ENCODE measurements at places on chromosomes 16 and 17.

GRCh38 chr17:78484271-78485246, 92.6 kb downstream of the DNAH17 start:
- DNase-seq: peak; percentile 24

DNA sequence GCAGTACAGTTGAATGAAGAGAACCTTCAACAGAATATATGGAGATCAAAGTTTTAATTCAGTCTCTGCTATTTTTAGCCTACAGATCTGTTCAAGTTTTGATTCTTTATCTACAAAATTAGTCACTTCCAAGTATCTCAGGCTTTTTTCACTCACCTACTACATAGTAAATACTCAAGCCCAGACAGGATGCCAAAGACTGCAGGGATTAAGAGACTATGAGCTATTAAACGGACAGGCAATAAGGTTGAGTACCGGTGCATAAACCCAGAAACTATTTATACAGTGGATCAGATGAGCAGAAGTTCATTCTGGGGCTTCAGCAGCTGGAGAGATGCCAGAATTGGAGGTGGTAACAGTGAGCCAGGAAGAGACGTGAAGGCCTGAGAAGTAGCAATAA, 18.7 kb upstream of the OR3A1 start:
- DNase-seq: no peak

GRCh38 chr17:4375039-4375748, 8.7 kb upstream of the UBE2G1 start:
- DNase-seq: no peak

DNA sequence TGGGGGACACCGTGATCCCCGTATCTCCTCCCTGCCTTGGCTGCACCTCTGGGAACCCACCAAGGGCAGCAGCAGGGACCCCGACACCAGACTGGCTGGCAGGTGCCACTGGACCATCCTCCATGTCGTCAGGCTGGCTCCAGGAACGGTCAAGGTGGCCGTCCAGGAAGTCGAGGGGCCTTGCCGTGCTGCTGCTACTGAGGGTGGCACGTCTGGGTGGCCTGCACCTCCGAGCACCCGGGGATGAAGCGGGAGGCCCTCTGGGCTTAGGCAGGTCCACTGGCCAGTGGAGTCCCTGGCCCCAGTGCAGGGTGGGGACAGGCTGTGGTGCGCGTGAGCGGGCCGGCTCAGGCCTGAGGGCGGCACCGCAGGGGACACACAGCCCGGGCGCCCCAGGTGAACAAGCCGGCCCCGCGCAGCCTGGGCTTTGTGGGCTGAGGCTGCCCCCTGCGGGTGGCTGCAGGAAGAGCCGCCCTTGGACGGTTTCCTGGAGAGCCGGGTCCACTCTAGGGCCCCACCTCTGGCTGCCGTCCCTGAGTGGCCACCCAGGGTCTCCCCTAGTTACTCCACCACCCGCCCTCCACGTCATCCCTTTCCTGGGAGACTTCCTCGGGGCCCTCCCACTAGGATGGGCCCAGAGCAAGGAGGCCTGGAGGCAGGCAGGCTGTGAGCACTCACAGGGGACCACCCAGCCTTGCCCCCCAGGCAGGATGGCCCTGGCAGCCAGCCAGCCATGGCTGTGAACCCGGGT, 42.8 kb upstream of the ZC3H18 start:
- DNase-seq: peak; percentile 65

- DNase-seq: no peak
Observed at GRCh38 chr16:15643946-15644250, 944 bp upstream of the MARF1 start.

DNA sequence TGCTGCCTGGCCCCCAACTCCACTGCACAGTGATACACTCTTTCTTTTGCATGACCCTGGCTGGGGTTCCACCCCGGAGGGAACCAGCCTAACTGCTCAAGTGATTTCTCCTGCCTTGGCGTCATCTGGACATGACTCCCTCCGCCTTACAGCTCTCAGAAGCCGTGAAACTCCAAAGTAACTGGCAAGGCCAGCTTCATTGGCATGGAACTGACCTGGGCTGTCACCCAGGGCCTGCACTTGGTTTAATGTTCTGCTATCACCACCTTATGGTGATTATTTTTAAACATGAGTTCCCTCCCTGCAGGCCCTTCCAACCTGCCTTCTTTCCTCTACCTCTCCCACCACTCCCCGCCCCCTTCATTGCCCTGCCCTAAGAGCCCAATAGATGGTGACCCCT, 139.7 kb upstream of the CDH5 start:
- no peak for DNase-seq

- DNase-seq: no peak
Observed at GRCh38 chr16:89534252-89534756, 26.1 kb downstream of the SPG7 start.

DNA sequence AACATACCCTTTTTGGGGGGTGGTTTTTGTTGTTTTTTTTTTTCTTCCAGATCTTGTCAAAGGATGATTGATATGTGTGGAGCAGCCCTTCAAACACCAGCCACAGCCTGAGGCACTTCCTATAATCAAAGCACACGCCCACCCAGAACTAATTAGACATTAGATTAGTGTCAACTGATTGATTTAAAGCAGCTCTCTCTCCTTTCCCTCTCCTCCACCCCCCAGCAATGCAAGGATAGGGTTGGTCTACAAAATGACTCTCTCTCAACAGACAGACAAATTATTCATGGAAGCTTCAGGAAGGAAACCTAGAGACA, 250.3 kb upstream of the SOX9 start:
- DNase-seq: no peak

DNA sequence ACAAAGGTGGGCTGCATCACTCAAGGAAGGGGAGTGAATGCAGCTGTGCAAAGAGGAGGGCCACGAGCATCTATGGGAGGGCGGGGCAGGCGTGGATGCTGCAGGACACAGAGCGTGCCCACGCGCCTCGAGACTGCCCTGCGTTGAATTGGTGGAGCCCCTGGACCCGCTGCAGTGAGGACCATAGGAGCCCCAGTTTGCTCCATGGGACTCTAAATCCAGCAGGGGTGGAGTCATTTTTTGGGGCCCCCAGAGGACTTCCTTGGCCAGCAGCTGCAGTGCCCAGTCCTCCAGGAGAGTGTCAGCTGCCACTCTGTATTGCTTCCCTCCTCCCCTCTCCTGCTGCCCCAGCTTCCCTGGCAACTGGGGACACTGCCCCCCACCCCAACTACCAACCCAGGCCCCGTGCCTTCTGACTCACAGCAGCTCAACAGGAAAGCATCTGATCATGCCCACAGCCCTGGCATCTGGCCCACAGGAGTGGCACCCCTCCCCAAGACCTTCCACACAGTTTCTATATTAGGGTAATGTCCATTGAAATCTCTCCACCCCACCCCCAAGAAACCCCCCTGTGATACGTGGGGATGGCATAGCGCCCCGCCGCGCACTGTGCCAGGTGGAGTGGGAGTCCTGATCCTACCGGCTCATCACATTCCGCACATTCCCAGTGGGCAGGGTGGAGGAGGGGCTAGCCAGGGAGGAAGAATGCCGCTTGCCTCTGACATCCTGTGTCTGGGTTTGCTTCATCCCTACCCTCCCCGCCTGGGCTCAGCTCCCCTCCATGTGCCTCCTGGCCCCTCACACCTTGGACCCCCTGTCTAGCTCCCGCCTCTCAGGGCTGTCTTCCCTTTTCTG, 27.8 kb upstream of the ITGA3 start:
- no peak for DNase-seq

DNA sequence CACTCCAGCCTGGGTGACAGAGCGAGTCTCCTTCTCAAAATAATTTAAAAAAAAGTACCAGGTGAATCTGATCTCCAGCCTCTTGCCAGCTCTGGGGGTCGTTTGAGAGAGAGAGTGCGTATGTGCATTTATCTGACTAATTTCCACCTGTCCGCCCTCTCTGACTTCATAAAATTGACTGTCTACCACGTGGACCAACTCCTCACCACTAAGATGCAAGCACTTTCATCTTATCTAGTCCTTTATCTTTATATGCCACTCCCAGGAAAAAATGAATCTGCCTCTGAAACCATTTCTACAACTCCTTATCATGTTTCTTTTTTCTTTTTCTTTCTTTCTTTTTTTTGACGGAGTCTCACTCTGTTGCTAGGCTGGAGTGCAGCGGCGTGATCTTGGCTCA, 55.8 kb downstream of the HS3ST3A1 start:
- DNase-seq: no peak

GRCh38 chr17:16419929-16420271, 4.5 kb downstream of the TRPV2 start:
- DNase-seq: no peak

DNA sequence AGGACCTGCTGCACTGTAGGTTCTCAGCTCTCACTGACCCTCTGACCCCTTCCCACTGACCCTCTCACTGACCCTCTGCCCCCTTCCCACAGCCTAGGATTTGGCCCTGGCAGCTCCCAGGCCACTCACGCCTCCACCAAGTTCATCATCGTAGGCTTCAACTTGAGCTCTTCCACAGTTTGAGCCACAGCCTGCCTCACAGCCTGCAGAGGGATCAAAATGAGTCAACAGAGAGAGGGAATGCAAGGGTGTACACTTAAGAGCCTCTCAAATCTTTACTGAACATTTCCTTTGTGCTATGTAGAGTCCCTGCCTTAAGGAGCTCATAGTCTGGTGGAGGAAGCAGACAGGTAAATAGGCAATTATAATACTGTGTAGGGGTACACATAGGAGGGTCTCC, 12.1 kb downstream of the HEATR9 start:
- no peak for DNase-seq

GRCh38 chr17:83083368-83084201, 4.2 kb downstream of the METRNL start:
- DNase-seq: no peak

- DNase-seq: peak; percentile 16
Observed at GRCh38 chr16:46801428-46802049, 29.4 kb downstream of the C16orf87 start.

GRCh38 chr17:45346216-45347015, 29.6 kb upstream of the MAP3K14 start:
- no peak for DNase-seq

GRCh38 chr16:1450218-1450617, 5.9 kb upstream of the CCDC154 start:
- DNase-seq: no peak

DNA sequence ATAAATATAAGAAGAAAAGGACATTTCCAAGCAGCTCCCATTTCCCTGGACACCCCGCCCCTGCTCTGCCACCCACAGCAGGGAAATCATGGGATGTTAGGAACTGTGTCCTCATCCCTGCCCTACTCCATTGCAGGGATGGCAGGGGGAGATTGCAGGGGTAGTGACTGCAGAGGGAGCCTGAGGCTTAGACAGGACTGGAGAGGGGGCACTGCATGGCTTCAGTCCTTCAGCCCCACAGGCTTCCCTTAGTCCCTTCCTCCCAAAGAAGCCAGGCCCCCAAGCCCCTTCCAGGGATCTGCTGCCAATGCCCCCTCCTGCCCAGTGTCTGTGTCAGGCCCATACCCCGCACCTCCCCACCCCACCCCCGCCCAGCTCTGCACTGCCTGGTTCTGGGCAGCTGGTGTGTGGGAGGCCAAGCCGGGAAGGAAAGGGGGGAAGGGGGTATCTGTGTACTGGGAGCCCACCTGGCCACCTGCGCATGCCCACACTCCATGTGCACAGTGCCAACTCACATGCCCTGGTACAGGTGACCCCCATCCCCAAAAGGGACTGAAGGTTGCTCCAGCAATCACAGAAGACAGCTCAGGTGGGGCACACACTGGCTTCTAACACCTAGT, 3.3 kb downstream of the RUNDC3A start:
- DNase-seq: no peak

GRCh38 chr16:1769402-1770300, 1.7 kb downstream of the NME3 start:
- no peak for DNase-seq

DNA sequence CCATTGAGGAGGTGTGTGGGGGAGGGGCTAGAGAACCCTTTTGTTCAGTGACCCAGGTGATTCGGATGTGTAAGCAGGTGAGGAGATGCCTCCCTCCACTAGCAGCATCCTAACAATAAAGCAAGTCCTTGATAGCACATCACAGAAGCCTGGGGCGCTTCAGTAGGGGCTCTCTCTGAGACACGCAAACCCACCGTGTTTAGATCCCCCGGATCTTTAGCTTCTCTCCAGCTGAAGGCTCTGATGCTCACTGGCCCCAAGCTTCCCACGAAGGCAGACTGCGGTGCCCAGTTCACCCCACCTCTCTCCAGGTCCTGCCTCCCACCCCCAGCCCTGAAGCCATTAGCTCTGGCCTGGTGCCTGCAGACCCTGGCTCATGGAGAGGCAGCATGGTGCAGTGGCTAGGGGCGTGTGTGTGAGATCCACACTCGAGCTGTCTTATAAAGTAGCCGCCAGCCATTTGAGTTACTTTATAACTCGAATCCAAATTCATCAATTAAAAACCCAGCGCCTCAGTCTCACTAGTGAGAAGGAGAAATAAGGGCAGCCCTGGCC, 204.7 kb upstream of the TNRC6C start:
- DNase-seq: no peak

DNA sequence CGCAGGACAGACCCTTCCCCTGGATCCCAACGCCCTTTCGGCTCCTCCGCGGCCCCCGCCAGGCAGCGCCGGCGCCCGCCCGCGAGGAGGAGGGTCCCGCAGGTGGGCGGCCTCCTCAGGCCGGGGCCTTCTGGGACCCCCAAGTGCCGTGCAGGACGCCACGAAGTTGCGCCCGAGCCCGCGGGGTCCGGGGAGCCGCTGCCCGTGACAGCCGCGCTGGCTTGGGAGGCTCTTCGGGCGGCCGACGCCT, 504 bp downstream of the ERN1 start:
- no peak for DNase-seq

- DNase-seq: no peak
Observed at GRCh38 chr16:7805686-7806396, 473.2 kb downstream of the RBFOX1 start.

DNA sequence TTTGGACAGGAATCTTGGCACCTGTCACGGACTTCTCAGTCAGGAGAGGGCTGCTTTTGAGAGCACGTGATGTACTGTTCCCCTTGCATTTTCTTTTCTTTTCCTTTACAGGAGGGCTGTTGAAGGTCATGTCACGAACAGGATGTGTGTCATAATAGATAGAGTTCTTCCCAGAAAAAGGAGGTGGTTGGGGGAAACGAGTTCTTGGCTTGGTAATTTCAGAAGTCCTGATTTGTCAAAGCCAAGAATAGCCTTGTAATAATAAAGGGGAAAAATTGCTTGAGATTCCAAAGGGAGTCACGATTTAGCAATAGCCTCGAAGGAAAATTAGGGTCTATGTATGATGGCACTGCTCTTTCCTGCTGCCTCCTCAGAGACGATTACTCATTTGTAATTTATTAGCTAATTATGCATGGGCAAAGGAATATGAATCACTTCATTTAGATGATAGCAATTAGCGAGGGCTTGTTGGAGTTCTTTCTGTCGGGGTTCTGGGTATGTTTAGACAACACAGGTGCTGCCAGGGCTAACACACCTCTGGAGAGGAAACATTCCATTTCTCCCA, 277.7 kb upstream of the N4BP1 start:
- no peak for DNase-seq

DNA sequence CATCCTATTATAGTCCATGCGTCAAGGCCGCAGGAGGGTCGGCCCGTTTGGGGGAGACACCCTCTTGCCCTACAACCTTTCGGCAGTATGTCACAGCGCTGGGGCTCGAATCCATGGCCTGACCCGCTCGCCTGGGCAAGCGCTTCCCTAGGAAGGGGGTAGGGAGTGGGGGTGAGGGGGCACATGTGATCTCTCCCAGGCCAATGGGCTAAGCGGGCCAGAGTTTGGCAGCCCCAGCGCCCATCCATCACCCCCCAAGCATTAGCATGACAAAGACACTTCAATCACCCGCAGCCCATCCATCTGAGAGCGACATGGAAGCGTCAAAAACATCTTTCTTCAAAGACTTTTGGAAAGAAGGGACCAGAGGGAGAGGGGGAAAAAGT, at the start of gene HOXB1:
Gene HOXB1 (minus strand): TSS at position 125 of the 386 bp plus-strand sequence. CDS start 107 bp downstream, at position 18.
- DNase-seq: no peak

- no peak for DNase-seq
Observed at GRCh38 chr16:5616841-5617240, 519.2 kb upstream of the EEF2KMT start.

- no peak for DNase-seq
Observed at GRCh38 chr16:66374176-66374575, 7.7 kb downstream of the CDH5 start.
